ENCODE measurements at places on chromosomes 6 and 20. TPM values are rescaled to one million over a fixed set of nuclear protein-coding genes. Genes with fewer than 3 reads are reported as not detected.

- DNase-seq: no peak
Measured at GRCh38 chr6:129730477-129731165, 20.6 kb upstream of the ARHGAP18 start.

GRCh38 chr20:33576432-33577125 lies 85.5 kb upstream of the C20orf144 start:
- no peak for DNase-seq

The TMEM244 gene
- not detected for total RNA-seq

- DNase-seq: no peak
Measured at GRCh38 chr20:60955706-60956105, 296.4 kb upstream of the CDH4 start.

The TBXT gene
- total RNA-seq: not detected

DNA sequence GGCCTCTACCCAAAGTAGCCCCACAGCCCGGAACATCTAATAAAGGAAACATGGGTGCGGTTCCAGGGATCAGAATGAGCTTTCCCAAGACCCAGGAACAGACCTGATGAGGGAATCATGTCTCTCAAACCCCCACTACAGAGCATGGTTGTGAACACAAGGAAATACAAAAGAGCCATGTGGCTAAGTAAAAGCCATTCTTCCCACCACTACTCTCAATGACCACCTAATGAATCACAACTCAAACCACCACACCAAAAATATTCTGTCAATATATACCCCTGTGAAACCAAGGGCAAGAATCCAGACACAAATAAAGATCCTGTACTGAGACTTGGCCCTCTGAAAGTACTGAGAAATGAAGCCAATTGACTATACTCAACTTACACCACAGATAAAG lies 20.9 kb upstream of the COL21A1 start:
- no peak for DNase-seq

The SPTLC3 gene
- total RNA-seq: 2.2 TPM

The GNMT gene
- 0.30 TPM for total RNA-seq

The SIRPD gene
- total RNA-seq: not detected

GRCh38 chr20:7031222-7031621 lies 263.7 kb downstream of the BMP2 start:
- DNase-seq: no peak

GRCh38 chr20:58667975-58668374 lies 16.9 kb downstream of the STX16 start:
- no peak for DNase-seq

DNA sequence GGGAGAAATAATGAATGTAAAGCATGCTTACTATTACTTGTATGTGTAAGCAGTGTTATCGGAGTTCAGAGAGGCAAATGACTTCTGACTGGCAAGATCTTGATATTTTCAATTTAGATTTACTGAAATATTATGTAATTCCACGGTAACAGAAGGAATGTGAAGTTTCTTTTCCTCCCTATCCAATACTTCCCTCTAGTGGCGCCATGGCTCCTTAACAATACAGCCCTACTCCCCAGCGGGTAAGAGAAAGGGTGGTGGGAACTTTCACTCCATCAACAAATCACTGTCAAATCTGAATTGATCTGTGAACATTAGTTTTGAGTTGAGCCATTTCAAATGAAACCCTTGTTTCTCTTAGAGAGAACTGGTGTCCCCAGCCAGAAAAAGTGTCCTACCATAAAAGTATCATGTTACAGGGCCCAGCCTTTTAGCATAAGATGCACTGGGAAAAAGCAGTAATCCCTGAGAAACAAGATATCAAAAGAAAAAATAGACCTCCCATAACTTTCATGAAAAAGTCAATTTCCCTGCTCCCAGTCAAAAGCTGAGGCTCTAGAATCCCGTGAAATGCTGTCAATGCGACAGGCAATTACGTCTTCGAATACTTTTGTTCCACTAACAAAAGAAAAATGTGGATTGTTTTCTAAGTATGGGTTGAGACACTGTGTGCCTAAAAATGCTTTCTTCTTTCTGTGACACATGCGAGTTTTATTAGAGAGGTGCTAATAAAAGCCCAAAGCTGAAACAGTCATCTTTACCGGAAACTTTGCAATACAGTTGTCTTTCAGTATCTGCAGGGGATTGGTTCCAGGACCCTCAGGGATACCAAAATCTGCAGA lies 12.9 kb downstream of the COX7A2 start:
- no peak for DNase-seq
